ENCODE measurements at places on chromosomes 7 and 10. TPM values are rescaled to one million over a fixed set of nuclear protein-coding genes. Genes with fewer than 3 reads are reported as not detected.

Gene MYO1G
- total RNA-seq = 0.77 TPM

Gene PSPH
- 12.9 TPM for total RNA-seq

Gene PGAM2
- total RNA-seq = 671 TPM

Gene BLVRA
- 44.8 TPM for total RNA-seq

Gene ACTL6B
- not detected for total RNA-seq

Gene GNAT3
- not detected for total RNA-seq

GRCh38 chr10:130901311-130902165 lies 410.0 kb downstream of the TCERG1L start:
- no peak for DNase-seq

- DNase-seq = peak; percentile 22
Measured at GRCh38 chr10:96619120-96619519, 32.3 kb upstream of the TM9SF3 start.

DNA sequence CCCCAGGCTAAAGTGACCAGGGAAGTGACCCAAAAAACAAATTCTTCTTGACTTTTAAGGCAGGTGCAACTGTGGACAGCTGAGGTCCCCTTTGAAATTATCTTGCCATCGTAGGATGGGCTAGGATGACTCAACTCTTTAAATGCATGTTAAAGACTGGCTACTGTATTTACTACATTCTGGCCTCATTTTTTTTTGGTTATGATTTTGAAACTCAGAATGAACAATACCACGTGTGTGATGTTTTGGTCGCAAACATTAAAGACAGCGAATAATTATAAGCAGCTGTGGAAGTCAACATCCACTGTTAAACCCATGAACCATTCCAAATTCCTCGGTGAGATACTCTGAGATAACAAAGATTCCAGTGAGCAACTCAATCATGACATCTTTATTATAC lies 1.2 kb upstream of the SLC13A4 start:
- DNase-seq = no peak

- no peak for DNase-seq
Measured at GRCh38 chr10:88138319-88138848, 275.0 kb downstream of the PTEN start.

DNA sequence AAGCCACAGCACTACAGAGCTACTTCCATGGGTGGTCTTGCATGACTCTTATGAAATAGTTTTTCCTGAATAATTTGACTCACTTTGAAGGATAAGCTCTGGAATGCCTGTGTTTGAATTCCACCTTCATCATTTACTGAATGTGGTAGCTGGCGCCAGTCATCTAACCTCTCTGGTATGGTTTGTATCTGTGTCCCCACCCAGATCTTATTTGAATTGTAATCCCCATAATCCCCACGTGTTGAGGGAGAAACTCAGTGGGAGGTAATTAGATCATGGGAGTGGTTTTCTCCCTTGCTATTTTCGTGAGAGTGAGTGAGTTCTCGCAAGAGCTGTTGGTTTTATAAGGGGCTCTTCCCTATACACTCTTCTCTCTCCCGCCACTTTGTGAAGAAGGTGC lies 11.2 kb upstream of the SLC13A1 start:
- no peak for DNase-seq

DNA sequence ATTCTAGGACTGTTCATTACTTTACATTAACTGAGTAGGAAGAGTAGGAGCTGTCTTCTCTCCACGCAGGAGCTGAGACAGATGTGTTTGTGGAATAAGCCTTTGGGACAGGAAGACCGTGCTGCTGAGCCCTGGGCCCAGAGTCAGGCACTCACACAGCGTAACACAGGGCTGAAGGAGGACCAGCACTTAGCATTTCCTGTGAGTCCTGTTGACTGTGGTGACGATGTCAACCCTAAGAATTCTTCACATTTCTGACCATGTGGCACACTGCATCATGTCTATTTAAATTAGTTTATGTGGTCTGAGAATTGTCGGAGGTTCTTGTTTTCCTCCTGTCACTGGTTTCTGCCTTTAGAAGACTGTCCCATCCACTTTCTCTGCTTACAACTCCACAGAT lies 117.2 kb downstream of the PIP4K2A start:
- no peak for DNase-seq

GRCh38 chr7:45156516-45157272 lies 897 bp upstream of the RAMP3 start:
- no peak for DNase-seq

DNA sequence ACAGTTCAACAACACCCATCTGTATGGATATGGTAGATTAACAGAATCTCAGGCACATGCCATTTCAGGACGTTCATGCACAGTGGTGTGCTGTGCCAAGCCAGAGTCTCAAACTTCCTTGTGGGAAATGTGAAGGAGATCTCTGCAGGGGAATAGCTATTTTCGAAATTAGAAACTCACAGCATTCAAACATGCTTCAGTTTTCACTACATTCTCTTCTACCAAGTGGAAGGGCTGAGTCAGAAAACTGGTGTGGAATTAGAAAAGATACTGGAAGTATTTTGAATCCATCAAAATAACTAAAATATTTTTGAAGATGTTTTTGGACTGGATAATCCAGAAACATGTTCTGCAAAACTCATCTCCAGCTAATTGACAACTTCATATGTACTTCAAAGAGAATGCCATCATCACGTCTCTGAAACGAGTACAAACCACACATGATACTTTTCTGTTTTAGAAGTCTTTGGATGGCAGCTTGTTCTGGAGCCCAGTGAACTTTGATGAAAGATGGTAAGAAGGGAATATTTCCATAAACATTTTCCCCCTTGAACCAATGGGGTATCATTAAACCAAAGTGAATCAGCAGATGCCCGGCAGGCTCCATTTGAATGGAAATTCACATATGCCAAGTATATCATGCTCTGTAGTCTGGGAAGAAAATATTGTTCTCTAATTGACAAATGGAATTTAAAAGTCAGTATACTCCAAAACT lies 616.3 kb upstream of the IGFBP3 start:
- no peak for DNase-seq
